ENCODE measurements at places on chromosomes 1 and 21. TPM values are rescaled to one million over a fixed set of nuclear protein-coding genes. Genes with fewer than 3 reads are reported as not detected.

The RIPK4 gene
- 20.5 TPM for total RNA-seq

The ATP6V1G3 gene
- total RNA-seq = not detected

The CAPN8 gene
- total RNA-seq = not detected

The SH3D21 gene
- 1.9 TPM for total RNA-seq

The F3 gene
- 152 TPM for total RNA-seq

The NMNAT2 gene
- 1.0 TPM for total RNA-seq
